ENCODE measurements at places on chromosomes 5 and 9.

- no peak for DNase-seq
Observed at GRCh38 chr5:178463321-178464155, 126.7 kb downstream of the COL23A1 start.

DNA sequence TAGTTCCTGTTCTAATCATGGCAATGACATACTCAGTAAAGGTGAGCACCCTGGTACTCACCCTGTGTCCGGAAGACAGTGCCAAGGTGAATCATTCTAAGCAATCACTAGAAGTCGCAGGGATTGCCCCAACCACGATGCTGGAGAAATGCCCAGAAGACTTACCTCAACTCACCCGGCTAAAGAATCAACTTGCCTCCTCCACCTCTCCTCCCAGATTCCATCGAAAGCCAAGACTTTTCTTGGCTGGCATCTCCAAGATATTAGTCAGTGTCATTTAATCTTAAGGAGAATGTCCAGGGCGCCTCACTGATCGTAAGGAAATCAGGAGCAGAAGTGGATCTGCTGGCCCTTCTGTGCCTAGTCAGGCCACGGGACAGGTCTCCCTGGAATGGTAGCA is 204.9 kb downstream of the ERCC6L2 start:
- DNase-seq: no peak

DNA sequence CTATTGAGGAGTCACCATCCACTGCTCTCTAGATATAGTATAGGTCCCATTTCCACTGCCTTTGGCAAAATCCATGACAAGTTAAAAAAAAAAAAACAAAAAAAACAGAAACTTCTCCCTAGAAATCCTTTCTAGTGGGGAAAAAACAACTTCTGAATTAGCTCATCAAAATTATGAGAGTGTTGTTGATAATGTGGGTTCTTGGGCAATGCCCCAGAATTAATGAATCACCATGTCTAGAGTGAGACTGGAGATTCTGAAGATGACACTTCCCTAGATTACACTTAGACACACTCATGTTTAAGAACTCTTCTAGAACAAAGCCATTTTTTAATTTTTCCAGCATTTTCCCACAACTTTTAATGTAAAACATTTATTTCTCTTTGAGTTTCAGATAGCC is 728.0 kb upstream of the C9orf72 start:
- no peak for DNase-seq

- DNase-seq: no peak
Observed at GRCh38 chr5:15073453-15073852, 201.9 kb upstream of the ANKH start.

GRCh38 chr5:72157625-72157962 is 50.3 kb downstream of the MAP1B start:
- DNase-seq: no peak

- no peak for DNase-seq
Observed at GRCh38 chr5:143641549-143642355, 170.2 kb upstream of the HMHB1 start.

GRCh38 chr5:125050926-125051325 is 304.5 kb upstream of the ZNF608 start:
- no peak for DNase-seq
